ENCODE measurements at places on chromosomes 7 and 10.

DNA sequence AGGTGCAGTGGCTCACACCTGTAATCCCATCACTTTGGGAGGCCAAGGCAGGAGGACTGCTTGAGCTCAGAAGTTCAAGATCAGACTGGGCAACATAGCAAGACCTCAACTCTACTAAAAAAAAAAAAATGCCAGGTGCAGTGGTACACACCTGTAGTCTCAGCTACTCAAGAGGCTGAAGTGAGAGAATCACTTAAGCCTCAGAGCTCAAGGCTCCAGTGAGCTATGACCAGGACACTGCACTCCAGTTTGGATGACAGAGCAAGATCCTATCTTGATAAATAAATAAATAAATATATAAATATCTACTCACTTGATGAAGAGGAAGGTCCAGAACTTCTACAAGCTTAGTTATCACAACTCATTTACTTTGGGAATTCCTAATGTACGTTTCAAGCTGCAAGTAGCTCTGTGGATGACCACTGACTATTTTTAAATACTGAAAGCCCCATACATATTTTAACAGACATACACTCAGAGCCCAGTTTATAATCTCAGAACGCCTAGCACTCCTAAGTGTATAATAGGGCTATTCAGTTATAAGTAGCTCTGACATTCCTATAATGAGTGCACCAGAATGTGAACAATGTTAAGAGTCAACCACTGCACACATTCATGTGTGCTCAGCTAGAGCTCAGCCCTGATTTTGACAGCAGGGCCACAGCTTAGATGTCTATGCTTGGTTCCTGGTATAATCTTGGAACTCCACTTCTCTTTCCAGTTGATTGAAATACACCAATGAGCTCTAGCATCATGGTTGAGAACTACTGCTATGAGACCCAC is 119.1 kb downstream of the CUBN start:
- DNase-seq: no peak

GRCh38 chr10:27822301-27822700 is 76.7 kb upstream of the MKX start:
- DNase-seq: peak; percentile 76

DNA sequence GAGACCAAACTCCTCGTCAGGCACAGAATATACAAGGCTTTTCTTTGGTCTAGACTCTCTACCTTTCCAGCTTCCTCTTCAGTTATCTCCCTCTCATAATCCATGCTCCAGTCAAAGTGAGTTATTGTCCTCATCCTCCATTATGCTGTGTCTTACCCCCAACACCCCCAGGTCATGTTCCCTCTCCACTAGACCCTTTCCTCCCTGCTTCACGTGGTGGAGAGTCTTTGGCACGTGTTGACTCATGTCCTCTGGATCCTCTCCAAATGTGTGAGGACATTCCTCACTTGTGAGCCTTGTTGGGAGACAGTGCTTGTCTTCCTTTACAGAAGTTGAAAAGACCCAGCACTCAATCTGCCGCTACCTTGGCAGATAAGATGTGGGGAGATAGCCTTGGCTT is 36.0 kb upstream of the DLD start:
- peak; percentile 48 for DNase-seq

GRCh38 chr7:23242321-23242720 is 4.3 kb upstream of the GPNMB start:
- no peak for DNase-seq

- DNase-seq: no peak
Observed at GRCh38 chr7:137875746-137876145, 29.0 kb upstream of the DGKI start.

DNA sequence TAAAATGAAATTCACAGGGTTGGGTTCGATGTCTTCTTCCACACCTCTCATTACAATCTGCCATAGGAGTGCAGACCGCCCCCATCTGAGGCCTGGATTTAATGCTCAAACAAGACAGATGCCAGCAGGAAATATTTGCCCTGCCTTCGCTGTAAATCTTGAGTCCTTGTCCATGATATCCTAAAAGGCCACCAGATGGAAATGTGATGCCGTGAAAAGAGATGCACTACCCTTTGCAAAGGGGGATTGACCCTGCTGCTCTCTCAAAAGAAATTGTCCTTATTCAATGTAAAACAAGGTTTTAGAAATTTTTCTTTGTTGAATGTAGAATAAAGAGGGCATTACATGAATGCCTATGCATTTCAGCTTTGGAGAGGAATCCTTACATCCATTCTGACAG is 37.5 kb downstream of the AGAP4 start:
- DNase-seq: no peak

GRCh38 chr10:77845451-77845850 is 81.1 kb downstream of the DLG5 start:
- no peak for DNase-seq

GRCh38 chr7:4822677-4823076 is 39.2 kb downstream of the PAPOLB start:
- no peak for DNase-seq

DNA sequence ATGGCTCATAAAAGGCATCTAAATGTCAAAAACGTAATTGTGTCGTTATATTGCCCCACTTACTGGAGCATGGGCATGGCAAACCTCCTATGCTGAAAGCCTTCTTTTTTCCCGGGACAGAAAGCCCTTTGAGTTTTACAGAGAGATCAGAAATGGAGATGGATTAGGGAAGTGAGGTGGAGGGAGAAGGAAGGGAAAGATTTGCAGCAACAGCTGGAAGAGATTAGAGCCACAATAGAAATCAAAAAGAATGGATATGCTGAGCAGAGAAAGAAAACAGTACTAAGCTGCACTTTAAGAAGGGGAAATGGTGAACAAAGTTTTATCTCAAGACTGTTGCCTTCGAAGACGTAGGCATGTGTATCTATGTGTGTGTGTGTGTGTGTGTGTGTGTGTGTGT is 97.2 kb upstream of the PCGF5 start:
- no peak for DNase-seq

- DNase-seq: no peak
Observed at GRCh38 chr7:103149808-103150180, 895 bp upstream of the NAPEPLD start.

GRCh38 chr10:129641982-129642381 is 174.9 kb downstream of the MGMT start:
- DNase-seq: no peak

DNA sequence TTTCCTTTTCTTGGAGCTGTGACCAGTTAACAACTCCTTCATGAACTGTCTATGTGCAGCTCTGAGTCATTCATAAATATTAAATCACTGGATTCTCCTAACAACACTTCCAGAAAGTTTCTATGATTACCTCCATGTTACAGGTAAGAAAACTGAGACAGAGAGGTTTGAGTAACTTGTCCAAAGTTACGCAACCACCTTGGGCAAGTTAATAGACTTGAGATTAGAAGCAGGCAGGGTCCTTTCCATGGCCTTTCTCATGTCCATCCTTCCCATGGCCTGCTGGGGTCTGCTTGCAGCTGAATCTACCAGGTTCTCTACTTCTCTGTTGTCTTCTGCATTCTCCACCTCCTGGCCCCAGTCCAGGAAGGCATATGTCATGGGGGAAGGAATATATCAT is 648.8 kb upstream of the MKI67 start:
- DNase-seq: no peak

- no peak for DNase-seq
Observed at GRCh38 chr10:24382045-24382444, 173.1 kb downstream of the KIAA1217 start.

- DNase-seq: no peak
Observed at GRCh38 chr10:38038107-38038931, 27.8 kb downstream of the ZNF33A start.

DNA sequence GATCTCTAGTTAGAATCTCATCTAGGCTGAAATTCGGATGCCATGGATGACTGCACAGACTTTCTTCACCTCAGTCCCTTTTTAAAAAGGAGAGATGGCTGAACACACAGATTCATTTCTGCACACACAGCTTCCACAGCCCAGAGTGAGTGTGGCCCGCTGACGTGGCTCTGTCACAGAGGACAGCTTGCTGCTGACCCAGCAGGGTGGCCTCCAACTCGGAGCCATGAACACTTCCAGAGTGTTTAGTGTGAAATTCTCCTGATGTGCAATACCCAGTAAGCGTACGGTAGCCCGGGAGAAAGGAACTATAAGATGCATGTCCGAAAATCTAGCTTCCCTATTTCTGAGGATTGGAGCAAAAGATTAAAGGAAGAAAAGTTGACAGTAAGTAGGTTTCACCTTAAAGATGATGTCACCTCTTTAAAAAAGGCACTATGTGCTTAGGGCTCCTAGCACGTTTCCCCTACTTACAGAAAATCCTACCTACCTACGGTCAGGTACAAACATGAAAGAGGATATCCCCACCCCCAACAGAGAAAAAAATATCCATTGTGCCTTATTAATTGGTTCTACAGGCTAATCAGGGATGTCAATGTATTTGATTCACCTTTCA is 162.2 kb downstream of the RAPGEF5 start:
- no peak for DNase-seq
